ENCODE measurements at places on chromosomes 7 and 10.
A peak's percentile ranks its signal among the peaks of the same experiment; 100 is the strongest.

GRCh38 chr7:71871446-71871845, 540.7 kb downstream of the CALN1 start:
- no peak for DNase-seq

GRCh38 chr7:92875173-92875572, 38.8 kb upstream of the CDK6 start:
- DNase-seq, result no peak

- no peak for DNase-seq
Observed at GRCh38 chr10:97335188-97335619, 675 bp upstream of the FRAT2 start.

- no peak for DNase-seq
Observed at GRCh38 chr10:129926066-129927055, 37.7 kb downstream of the EBF3 start.

DNA sequence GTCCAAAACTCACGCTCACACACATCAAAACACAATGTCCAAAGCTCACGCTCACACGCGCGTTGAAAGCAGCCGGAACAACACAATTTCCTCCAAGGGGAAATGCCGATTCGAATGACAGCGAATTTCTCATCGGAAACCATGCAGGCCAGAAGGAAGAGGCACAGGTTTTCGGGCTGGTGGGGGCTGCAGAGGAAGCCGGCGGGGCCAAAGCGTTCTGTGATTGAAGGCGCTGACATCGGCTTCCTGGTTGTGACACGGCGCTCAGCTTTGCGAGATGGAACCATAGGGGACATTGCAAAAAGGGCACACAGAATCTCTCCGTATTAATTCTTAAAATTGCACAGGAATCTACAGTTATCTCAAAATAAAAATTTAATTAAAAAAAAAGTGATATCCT, 61.3 kb downstream of the FOXL3 start:
- DNase-seq, result peak; percentile 49

GRCh38 chr7:143299840-143300239, 11.7 kb downstream of the CASP2 start:
- peak; percentile 51 for DNase-seq

DNA sequence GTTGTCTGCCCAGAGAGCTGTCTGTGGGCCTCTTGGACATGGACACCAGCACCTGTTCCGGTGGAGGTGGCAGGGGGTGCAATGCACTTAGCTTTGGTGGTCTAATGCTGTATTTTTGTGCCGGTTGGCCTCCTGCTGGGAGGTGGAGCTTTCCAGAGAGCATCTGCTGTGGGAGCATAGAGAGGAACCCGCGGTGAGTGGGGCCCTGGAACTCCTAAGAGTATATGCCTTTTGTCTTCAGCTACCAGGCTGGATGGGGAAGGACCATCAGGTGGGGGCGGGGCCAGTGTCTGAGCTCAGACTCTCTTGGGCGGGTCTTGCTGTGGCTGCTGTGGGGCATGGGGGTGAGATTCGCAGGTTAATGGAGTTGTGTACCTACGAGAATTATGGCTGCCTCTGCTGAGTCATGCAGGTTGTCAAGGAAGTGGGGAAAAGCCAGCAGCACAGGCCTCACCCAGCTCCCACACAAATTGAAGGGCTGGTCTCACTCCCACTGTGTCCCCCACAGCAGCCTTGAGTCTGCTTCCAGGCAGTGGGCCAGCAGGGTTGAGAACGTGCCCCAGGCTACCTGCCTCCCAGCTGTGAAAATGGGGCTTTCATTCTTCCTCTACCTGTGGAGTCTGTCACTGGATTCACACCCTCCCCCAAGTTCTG, 29.0 kb downstream of the JAKMIP3 start:
- DNase-seq, result no peak

DNA sequence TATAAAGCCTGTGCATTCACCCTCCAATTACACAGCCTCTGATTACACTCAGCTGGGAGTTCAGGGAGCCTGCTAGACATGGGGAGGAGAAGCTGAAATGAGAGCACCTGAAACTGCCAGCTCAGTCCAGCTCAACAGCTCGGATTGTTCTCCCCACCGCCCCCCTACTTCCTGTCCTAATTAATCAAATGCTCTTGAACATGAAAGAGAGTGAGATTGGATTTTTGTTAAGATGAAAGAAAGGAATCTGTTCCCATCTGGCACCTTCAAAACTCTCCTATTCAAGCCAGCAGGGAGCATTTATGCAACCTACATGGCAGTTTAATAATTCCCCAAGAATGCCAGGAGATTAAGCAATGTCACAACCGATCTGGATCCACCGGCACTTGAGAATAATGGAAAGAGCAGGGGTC, 98.0 kb downstream of the NPSR1 start:
- DNase-seq, result no peak

- no peak for DNase-seq
Observed at GRCh38 chr7:139731802-139732470, 45.9 kb downstream of the HIPK2 start.

DNA sequence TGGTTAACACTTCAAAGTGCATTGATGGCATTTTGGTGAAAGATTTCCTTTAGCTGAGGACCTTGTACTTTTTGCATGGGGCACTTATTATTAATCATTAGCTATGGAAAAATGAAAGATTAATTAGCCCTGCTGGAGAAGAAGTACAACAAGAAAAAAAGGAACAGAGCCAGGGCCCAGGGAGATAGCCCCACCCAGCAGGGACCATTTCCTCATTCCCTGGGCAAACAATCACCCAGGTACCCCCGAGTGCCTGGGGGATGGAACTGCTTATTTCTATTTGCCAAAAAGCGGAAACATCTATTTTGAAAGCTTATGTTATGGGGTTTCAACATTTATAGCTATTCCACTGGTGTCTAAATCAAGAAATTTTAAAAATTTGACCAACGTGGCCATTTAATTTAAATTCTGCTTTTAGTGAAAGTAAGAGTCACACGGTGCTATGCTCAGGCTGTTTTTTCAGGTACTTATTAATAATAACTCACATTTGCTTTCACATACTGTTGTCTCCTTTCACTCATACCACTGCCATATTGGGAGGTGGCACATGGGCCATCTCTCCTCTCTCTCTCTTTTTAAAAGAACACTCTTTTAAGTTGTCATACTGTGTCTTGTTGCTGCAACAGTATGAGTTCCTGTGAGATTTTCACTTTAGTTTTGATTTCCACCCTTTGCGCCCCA, 143.6 kb upstream of the KIF5B start:
- DNase-seq, result no peak

GRCh38 chr10:115558252-115558651, 465.1 kb downstream of the ATRNL1 start:
- no peak for DNase-seq

DNA sequence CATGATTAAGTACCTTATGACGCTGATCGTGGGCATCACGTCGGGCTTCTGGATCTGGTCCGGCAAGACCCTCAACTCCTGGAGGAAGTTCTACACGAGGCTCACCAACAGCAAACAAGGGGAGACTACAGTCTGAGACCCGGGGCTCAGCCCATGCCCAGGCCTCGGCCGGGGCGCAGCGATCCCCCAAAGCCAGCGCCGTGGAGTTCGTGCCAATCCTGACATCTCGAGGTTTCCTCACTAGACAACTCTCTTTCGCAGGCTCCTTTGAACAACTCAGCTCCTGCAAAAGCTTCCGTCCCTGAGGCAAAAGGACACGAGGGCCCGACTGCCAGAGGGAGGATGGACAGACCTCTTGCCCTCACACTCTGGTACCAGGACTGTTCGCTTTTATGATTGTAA, 2.5 kb downstream of the FZD1 start:
- DNase-seq, result no peak

DNA sequence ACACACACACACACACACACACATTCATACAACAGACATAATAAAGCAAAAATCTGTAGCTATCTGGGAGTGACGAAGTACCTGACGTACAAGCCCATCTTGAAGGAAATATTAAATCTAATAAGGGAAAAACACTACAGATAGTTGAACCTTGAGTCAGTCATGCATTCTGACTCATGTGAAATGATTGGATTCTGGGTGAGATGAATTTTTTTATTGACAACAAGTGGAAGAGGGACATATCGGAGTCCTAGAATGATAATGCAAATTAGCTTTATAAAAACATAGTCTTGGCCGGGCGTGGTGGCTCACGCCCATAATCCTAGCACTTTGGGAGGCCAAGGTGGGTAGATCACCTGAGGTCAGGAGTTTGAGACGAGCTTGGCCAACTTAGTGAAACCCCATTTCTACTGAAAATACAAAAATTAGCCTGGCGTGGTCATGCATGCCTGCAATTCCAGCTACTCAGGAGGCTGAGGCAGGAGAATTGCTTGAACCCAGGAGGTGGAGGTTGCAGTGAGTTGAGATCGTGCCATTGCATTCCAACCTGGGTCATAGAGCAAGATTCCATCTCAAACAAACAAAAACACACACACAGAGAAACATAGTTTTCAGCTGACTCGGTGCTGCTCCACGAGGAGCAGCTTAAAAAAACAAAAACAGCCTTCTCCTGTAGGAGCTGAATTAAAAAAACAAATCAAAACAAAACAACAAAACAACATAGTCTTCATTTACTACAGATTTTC, 154.4 kb upstream of the MKLN1 start:
- DNase-seq, result no peak

DNA sequence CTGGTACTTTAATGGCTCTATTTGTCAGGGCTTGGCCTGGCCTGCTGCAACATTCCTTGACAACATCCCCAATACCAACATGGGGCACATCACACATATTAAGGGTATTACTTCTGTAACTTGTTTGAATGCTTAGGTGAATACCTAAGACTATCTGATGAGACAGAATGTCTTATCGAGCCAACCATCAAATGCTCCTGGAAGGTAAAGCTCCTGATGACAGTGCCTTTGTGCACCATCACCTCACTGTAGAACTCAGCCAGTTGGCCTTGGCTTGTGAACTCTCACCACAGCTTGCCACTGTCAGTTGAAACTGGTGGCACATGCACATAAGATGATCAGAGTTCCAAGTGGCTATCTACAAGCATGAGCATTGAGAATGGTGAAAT, 3.7 kb upstream of the MYO1G start:
- DNase-seq, result no peak

DNA sequence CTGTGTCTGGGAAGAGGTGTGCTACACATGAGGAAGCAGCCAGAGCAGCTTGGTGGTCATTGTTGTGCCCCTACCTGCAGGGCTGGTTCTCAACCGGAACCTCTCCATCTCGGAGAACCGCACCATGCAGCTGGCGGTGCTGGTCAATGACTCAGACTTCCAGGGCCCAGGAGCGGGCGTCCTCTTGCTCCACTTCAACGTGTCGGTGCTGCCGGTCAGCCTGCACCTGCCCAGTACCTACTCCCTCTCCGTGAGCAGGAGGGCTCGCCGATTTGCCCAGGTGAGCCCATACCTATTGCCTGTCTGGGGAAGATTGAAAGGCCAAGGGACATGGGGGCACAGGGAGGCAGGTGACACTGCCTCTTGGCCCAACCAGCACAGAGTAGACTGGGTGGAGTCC, 29.3 kb upstream of the CSGALNACT2 start:
- no peak for DNase-seq

DNA sequence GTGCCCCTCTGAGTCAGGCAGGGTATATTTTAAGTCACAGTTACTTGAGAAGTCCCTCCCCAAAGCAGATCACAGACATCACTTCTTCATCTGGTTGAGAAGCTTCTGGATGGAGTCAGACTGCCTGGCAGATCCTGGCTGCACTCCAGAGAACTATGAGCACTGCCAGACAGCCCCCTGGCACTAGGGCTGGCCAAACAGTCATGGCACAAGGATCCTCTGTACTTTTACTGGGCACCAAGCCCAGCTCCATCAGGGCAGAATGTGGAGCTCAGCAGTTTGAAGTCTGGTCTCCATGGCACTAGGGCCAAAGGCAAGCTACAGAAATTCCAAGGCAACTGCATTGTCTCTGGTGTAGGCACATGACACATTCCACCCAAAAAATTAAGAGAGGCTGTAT, 162.1 kb downstream of the NRG3 start:
- no peak for DNase-seq

DNA sequence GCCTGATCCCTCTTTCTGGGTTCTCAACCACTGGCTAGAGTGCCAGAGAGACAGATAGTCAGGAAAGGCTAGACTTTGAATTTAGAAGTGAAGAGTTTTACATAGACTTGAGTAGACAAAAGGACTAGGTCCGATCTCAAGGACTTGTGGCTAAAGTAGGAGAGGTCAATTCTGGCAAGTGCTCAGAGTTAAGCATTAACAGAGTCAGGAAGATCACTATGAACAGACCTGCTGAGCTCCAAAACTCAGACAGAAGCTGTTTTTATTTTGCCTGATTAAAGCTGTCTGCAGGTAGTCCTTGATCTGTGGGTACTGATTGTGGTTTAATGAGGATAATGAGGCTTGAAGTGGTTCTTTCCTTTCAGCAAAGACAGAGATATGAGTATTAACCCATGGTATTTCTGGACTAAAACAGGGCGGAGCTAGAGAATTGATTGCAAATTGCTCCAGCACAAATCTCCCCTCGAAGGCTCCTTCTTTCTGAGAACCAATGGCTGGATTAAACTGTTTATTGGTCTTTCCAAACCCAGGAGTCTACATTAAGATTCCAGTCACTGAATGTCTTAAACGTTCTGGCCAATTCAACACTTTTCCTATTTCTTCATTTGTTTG, 423.2 kb downstream of the IPMK start:
- no peak for DNase-seq

- no peak for DNase-seq
Observed at GRCh38 chr7:15972862-15973275, 286.4 kb upstream of the MEOX2 start.

- no peak for DNase-seq
Observed at GRCh38 chr7:66430164-66430545, 198.5 kb upstream of the KCTD7 start.

- DNase-seq, result no peak
Observed at GRCh38 chr10:115844591-115844990, 428.4 kb downstream of the GFRA1 start.

- no peak for DNase-seq
Observed at GRCh38 chr10:21532694-21533466, 1.2 kb upstream of the MLLT10 start.

DNA sequence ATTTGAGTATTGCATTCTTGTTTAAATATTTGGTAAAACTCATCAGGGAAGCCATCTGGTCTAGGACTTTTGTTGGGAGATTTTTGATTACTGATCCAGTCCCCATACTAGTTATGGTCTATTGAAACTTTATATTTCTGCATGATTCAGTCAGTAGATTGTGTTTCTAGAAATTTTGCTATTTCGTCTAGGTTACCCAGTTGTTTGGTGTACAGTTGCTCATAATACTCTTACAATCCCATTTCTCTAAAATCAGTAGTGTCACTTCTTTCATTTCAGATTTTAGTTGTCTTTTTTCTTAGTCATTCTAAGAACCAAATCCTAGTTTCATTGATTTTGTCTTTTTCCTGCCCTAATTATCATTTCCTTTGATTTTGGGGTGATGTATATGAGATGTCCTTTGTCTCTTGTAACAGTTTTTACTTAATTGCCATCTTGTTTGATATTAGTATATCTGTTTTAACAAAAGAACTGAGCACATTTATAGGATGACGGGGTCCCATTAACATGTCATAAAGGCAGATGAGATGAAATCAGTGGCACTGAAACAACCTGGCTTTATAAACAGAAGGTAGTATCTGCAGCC, 7.9 kb downstream of the MALSU1 start:
- no peak for DNase-seq

GRCh38 chr7:25333296-25333928, 105.1 kb upstream of the NPVF start:
- no peak for DNase-seq
